MM.1S (cell line): ENCODE measurements at places on chromosomes 3 and 15.

GRCh38 chr3:167302678-167303077 lies 77.4 kb downstream of the ZBBX start:
- DNase-seq = no peak

GRCh38 chr3:52039426-52039825 lies 16.9 kb downstream of the DUSP7 start:
- DNase-seq = no peak

DNA sequence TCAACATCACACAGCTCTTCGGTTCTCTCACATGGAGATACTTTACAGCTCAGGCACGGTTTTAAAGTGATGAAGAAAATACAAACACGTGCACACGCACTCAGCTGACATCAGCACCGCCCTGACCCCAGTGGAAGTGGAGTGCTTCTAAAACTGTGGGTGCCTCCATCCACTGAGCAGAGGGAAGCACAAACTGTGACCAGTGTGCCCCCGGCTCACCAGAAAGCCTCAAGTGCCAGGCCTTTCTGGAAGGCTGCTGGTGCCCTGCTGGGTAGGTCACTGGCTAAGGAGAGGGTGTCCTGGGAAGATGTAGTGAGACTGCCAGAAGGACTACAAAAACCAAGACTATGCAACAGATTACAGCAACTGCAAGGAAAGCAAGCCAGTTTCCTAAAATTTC lies 78.5 kb downstream of the OCA2 start:
- DNase-seq = no peak

DNA sequence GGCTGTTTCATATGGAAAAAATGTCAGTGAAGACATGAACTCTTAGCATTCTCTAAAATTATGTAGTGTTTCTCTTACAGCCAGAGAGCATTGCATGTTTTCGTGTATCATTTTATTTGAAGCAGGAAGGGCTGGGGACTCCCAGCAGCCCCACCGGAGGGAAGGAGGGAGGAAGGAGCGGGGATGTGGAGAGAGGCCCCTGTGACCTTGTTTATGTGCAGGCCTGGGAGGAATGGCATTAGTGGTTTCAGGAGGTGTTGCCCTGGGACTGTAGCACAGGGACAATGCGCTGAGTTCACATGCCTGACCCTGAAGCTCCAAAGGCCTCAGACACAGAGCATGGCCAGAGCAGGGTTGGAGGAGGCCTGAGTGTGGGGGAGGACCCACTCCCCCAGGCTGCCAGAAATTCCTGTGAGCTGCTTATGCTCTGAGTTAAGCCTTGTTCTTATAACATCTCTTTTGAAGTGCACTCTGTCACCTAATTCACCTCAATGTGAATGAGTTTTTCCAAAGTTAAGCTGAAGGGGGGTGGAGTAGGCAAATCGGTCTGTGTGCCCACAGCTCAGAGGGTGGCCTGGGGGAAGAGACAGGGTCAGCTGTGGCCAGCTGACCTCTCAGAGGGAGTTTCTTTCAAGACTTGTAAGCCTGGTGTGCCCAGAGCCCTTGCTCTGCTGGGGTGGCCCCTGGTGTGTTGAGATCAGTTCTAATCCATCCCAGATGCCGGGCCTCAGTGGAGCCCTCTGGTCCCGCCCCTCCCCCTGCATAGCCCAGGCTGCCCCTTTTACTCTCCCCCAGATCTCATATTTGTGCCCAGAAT lies 3.9 kb upstream of the RNU6-1 start:
- no peak for DNase-seq

- no peak for DNase-seq
Observed at GRCh38 chr3:17967111-17967510, 224.7 kb upstream of the TBC1D5 start.
